ENCODE measurements at places on chromosomes 5 and 9.
A peak's percentile ranks its signal among the peaks of the same experiment; 100 is the strongest.

DNA sequence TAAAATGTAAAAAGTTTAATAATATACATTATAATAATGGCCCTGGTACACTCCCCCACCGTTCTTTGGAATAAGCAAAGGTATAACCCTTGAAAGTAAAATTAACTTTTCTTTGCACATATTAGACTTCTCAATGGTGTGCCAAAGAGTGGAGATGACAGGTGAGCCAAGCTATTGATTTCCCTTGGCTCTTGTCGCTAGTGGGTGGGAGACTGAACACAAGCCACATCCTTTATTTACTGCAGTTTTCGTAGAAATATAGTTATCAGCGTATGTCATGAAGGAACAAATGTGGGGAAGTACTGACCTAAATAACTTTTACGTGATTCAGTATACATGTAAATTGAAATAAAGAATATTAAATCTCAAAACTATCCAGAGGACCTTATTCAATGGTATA is 549.3 kb downstream of the RAB3C start:
- no peak for DNase-seq

DNA sequence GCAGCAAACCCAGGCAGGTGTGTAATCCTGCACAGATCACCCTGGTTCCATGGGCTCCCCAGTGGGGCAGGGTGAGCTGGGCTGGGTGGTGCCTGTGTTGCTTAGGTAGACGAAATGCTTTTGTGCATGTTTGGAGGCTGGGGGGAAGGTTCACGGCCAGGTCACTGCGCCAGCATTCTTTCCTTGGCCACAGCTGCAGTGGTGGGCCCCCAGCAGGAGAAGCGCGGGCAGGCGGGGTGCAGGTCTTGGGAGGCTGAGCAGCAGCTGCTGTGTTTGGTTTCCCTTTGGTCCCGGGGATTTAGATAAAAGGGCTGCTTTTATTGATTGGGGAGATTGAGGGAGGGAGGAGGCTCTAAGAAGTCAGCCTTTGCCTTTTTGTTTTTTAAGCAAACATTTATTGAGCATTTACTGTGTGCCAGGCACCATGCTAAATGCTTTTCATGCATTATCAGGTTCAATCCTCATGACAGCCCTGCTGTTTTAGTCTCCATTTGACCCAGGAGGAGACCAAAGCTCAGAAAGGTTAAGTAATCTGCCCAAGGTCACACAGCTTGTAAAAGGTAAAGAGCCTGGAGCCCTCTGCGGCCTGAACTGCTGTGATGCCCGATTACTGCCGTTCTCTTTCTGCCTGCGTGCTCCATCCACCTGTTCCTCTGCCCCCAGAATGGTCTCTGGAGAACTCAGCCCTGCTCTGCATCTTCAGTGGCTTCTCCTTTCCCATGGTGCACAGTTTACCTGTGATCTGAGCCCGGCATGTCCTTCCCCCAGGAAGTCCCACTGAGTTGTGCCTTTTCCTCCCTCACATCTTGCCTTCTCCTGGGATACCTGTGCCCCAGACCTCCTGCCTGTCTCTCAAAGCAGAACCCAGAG is 94.4 kb downstream of the MACROH2A1 start:
- no peak for DNase-seq

DNA sequence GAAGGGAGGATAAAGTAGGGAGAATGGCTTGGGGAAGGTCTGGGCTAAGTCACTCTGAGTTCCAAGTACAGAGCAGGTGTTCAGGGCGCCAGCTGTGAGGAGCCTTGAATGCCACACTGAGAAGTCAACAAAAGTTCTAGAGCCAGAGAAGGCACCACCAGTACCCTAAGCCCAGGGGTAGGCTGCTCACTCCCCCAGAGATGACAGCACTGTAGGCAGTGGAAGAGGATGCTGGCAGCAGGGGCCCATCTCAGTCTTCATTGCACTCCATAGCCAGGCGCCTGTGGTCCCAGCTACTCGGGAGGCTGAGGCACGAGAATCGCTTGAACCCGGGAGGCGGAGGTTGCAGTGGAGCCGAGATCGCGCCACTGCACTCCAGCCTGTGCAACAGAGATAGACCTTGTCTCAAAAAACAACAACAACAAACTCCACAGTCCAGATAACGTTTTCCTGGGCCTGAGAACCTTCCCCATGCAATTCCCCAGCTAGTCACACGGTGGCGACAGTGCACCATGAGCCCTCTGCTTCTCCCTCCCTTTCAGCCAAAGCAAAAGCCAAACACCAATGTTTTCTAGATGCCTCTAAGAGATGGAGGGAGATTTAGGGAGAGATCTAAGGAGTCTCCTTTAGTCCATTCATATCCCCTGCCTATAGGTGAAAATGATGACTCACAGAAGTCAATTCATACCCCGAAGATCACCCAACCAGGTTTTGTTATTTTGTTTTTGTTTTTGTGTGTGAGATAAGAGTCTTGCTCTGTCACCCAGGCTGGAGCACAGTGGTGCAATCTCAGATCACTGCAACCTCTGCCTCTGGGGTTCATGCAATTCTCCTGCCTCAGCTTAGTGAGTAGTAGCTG is 19.8 kb upstream of the NSD1 start:
- DNase-seq: no peak

DNA sequence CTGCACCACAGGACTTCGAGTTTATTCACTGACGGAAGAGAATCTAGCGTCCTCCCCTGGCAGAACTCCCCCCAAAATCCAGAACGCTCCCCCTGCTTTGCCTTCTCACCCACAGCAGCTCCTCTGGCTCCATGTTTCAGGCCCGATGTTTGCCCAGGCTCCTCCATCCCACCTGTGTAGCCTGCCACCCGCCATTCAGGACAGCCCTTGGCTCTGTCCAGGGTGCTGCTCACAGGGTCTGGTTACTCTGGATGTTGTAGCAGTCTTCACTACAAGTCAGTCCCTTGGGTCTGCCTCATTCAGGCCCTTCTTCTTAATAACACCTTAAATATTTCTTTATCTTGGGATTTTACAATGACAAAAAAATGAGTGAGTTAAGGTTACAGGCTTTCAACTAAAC is 41.3 kb upstream of the SV2C start:
- DNase-seq: peak; percentile 3

DNA sequence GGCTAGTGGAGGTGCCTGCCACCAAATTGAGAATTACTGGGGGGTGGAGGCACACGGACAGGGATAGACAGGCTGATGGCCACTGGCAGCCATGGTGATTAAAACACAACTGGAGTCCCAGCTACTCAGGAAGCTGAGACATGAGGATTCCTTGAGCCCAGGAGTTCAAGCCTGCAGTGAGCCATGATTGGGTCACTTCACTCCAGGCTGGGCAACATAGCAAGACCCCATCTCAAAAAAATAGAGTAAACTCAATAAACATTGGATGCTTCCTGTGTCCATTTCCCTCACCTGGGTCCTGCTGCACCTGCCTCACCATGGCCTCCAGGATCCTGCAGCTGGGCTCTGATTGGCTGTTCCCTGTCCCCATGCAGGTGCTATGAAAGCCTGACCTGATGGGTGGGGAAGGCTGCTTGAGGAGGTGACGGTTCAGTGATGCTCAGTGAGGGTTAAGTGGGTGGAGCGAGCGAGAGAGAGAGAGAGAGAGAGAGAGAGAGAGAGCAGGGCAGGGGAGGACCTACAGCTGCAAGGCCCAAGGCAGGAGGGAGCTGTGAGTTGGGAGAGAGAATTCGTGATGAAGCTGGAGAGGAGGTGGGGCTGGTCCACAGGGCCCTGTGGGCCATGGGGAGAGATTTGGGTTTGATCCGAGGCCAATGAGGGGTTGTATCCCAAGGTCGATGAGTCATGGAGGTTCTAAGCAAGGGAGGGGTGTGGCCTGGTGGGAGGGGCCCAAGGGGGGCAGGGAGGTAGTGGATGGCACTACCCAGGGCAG is 36.7 kb upstream of the FUBP3 start:
- DNase-seq: no peak

DNA sequence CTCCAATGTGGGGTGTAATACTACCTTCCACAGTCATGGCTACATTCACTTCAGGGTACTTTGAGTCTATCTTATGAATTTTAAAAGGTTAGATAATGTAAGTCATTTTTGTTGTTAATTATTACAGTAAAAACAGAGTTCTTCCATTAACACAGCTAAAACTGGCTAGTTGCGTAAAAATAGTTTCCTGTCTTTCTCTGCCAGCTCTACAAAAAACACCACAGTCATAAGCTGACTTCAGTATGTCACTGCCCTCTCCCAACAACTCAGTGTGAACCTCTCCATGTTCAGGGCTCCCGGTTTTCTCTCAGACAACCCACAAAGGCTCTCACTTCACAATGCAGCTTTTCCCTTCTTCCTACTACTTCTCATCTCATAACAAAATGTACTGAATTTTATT is 84.8 kb upstream of the ITGA1 start:
- DNase-seq: no peak

DNA sequence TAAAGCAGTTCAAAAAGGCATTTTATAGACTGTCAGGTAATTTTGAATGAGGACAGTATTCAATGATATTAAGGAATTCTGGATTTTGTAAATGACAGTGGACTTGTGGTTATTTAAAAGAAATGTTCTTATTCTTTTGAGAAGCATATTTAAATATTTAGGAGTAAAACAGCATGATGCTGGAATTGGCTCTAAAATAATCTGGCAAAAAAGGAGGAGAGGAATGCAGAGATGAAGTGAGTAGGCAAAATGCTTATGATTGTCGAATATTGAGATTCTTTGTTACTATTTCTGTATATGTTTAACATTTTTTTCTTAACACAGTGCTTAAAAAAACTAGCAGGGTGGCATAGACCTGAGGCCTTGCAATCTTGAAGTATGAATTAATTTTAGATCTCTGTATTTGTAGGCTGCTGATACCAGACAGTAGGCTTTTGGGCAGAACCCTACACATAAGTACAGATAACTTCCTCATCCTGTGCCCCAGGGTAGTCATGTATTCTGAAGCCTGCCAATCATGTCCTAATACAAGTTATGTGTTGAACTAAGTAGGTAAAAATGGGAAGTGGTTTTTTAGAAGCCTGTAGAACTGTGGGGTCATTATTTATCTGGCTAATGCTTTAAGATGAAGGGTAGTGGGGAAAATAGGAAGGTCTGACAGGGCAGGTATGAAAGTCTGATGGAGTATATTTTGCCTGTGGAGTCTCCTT is 9.4 kb downstream of the CD180 start:
- DNase-seq: no peak

DNA sequence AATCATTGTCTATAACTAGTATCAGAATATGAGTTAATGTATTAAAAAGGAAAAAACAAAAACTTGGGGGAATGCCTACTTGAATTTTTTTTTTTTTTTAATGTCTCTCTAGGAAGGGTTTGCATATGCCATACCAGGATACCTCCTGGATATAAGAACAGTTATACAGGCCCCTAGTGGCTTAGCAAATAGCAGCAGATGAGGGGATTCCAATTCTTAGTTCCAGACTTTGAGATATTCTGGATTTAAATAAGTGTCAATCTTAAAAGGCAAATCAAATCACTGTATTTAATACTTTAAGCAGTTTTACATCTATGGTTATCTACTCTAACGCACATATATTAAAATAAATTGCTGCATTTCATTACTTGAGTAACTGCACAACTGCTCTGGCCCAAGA is 1055.5 kb upstream of the DMAC1 start:
- DNase-seq: no peak

DNA sequence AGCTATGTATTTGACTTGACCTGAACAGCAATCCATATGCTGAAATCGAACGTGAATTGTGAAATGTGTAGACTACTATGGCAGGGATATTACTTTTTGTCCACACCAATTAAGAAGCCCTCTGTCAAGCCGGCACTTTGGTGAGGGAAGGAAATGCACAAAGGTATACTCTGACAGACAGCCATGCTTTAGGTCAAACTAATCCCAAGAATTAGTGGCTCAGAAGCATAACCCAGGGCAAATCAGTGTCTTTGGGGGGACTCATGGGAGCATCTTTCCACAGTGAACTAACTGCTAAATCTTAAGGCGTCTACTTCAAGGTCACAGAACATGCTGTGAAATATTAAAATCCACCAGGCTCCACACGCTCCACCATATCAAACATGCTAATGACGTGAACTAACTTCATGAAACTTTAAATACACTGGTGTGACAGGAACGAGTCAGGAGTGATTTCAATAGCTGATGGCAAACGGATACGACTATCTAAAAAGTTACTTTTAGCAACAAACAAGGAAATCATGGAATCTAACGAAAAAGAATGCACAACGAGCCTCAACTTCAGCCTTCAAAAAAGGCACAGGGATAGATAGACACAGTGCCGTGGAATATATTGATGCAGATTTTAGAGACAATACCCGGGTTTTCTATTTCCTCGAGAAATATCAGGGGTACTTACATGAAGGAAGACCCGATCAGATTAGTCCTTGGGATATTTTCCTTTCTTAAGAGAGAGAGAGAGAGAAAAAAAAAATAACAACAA is 527 bp downstream of the MEF2C start:
- DNase-seq: no peak

- no peak for DNase-seq
Observed at GRCh38 chr9:89532478-89532877, 34.6 kb upstream of the SEMA4D start.

GRCh38 chr9:85334228-85334627 is 407.5 kb downstream of the AGTPBP1 start:
- DNase-seq: no peak

DNA sequence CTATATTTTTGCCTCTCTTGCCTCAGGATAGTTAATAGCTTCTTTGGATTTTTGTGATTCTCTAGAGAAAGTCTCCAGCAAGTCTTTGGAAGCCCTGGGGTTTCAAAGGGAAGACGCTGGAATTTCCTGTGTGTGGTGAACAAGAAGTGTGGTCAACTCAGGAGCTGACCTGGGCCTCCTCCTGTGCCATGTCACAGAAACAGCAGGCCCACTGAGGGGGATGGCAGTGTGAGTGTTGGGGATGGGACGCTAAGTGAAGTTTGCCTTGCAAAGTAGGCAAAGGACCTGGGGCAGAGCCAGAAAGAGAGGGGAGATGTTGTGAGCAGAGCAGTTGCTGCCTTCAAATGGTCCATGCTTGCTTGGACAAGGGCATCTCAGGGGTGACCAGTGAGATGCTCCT is 226.3 kb downstream of the DMRT2 start:
- peak; percentile 1 for DNase-seq

DNA sequence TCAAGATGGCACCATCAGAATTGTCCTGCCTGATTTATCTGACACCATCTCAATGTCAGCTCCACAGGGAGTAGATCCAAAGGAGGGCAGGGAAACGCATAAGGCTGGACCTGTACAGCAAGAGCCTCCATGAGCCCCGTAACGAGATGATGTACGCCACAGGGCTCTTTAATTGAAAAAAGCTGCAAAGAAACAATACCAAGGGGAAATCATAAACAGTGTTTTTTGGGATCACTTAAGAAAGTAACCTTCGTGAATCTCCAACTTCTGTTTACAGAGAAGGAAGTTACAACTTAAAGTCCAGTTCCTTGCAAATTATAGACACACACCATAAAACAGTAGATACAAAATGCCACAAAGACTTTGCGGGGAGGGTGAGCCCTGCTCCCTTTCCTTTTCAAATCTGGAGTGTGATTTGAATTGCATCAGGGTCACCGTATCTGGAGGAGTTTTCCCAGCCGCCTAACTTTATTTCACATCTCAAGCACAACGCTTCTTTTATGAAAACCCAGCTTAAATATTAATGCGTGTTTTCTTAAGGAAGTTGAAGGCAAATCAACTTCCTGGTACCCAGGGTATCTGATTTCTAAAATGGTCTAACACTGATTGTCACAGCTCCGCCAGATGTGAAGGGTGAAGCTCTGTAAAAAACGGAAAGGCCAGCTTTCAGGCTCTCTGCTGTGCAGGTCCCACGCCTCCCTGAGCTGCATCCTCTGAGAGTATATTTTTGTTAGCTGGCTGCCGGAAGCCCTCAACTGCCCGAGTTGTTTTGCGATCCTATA is 88.9 kb downstream of the EBF1 start:
- DNase-seq: no peak
